IgD-negative memory B cell (primary cell): ENCODE measurements at places on chromosomes 3 and 15. TPM values are rescaled to one million over a fixed set of nuclear protein-coding genes. Genes with fewer than 3 reads are reported as not detected.

The CNTN4 gene
- not detected for polyA plus RNA-seq

The C3orf20 gene
- not detected for polyA plus RNA-seq

The ACTC1 gene
- polyA plus RNA-seq: not detected

The NOX5 gene
- polyA plus RNA-seq: not detected

The ATP8B4 gene
- polyA plus RNA-seq: not detected

The FBXW12 gene
- polyA plus RNA-seq: not detected

The TRPM1 gene
- not detected for polyA plus RNA-seq

The TMEM207 gene
- not detected for polyA plus RNA-seq

The CDHR4 gene
- polyA plus RNA-seq: not detected

The SLC22A13 gene
- polyA plus RNA-seq: not detected

The TLR9 gene
- polyA plus RNA-seq: 10.4 TPM

The SLC9A9 gene
- 9.1 TPM for polyA plus RNA-seq

The NDUFB4 gene
- polyA plus RNA-seq: 238 TPM

The DGKG gene
- 2.5 TPM for polyA plus RNA-seq

The GPX1 gene
- 340 TPM for polyA plus RNA-seq

The DAZL gene
- not detected for polyA plus RNA-seq

The FAM3D gene
- not detected for polyA plus RNA-seq

The IQCF5 gene
- polyA plus RNA-seq: not detected

The AMT gene
- 1.3 TPM for polyA plus RNA-seq

The VIPR1 gene
- 3.1 TPM for polyA plus RNA-seq

The BUB1B gene
- polyA plus RNA-seq: 0.55 TPM

The ERICH6 gene
- 0.41 TPM for polyA plus RNA-seq

The TIMP4 gene
- not detected for polyA plus RNA-seq

The SHC4 gene
- not detected for polyA plus RNA-seq

The STXBP5L gene
- polyA plus RNA-seq: not detected

The ESYT3 gene
- 0.05 TPM for polyA plus RNA-seq

The HHLA2 gene
- polyA plus RNA-seq: not detected

The OXTR gene
- 0.14 TPM for polyA plus RNA-seq

The GOLGA8S gene
- polyA plus RNA-seq: not detected

The GP9 gene
- polyA plus RNA-seq: 4.3 TPM

The AGBL1 gene
- not detected for polyA plus RNA-seq

The COMMD4 gene
- polyA plus RNA-seq: 36.2 TPM

The PRSS50 gene
- not detected for polyA plus RNA-seq

The TGM5 gene
- not detected for polyA plus RNA-seq

The GXYLT2 gene
- not detected for polyA plus RNA-seq

The MYO1E gene
- polyA plus RNA-seq: 27.4 TPM

The RFT1 gene
- 17.4 TPM for polyA plus RNA-seq

The FES gene
- polyA plus RNA-seq: 7.7 TPM

The RTP4 gene
- polyA plus RNA-seq: 5.9 TPM
